Aortic smooth muscle cell (primary cell): ENCODE measurements at places on chromosomes 6 and 20. TPM values are rescaled to one million over a fixed set of nuclear protein-coding genes. Genes with fewer than 3 reads are reported as not detected.

POPDC3 gene
- total RNA-seq: 0.44 and 0.92 TPM in 2 replicates

ULBP2 gene
- total RNA-seq: 7.0 and 10.6 TPM in 2 replicates

CITED2 gene
- 63.8 and 99.2 TPM in 2 replicates for total RNA-seq

PABPC1L gene
- total RNA-seq: 4.9 and 7.1 TPM in 2 replicates

MAS1 gene
- under 0.01 TPM in 2 replicates for total RNA-seq

SYTL3 gene
- 1.7 and 2.8 TPM in 2 replicates for total RNA-seq

PHACTR3 gene
- total RNA-seq: not detected in 2 replicates

ELOVL2 gene
- total RNA-seq: not detected in 2 replicates

BACH2 gene
- under 0.01 and 0.19 TPM in 2 replicates for total RNA-seq

FAM217A gene
- not detected in 2 replicates for total RNA-seq

FAM209B gene
- total RNA-seq: not detected in 2 replicates

RAB44 gene
- total RNA-seq: under 0.01 TPM in 1 of 2 replicates, not detected in the other

SPTLC3 gene
- 14.7 and 15.1 TPM in 2 replicates for total RNA-seq

ADAT2 gene
- 2.9 and 3.3 TPM in 2 replicates for total RNA-seq

SLA2 gene
- total RNA-seq: not detected in 2 replicates

CCDC170 gene
- 0.31 and 2.0 TPM in 2 replicates for total RNA-seq

PRKN gene
- 3.2 and 4.2 TPM in 2 replicates for total RNA-seq

ACTR5 gene
- total RNA-seq: 4.5 and 4.6 TPM in 2 replicates

ASIP gene
- not detected in 2 replicates for total RNA-seq

PTK6 gene
- total RNA-seq: 0.12 and 0.13 TPM in 2 replicates

SLC22A3 gene
- 0.92 and 3.4 TPM in 2 replicates for total RNA-seq

FAM83B gene
- total RNA-seq: not detected in 2 replicates

SLC26A8 gene
- total RNA-seq: 0.26 and 0.31 TPM in 2 replicates

TFAP2D gene
- 0.25 and 0.26 TPM in 2 replicates for total RNA-seq

ECT2L gene
- under 0.01 TPM in 1 of 2 replicates, not detected in the other for total RNA-seq

COL9A1 gene
- total RNA-seq: not detected in 2 replicates

RFX6 gene
- total RNA-seq: not detected in 2 replicates

MLN gene
- not detected in 2 replicates for total RNA-seq

DYNLT2 gene
- total RNA-seq: 0.81 and 1.1 TPM in 2 replicates

CST4 gene
- 0.26 and 0.31 TPM in 2 replicates for total RNA-seq

TBXT gene
- total RNA-seq: not detected in 2 replicates

HSPA1L gene
- total RNA-seq: 1.5 and 1.6 TPM in 2 replicates

SLC17A4 gene
- not detected in 2 replicates for total RNA-seq

SLC22A2 gene
- 0.13 TPM in 1 of 2 replicates, not detected in the other for total RNA-seq

TNNC2 gene
- 1.4 and 1.5 TPM in 2 replicates for total RNA-seq
